ELR (cell line): ENCODE measurements at places on chromosomes 6 and 20.

- no peak for DNase-seq
Observed at GRCh38 chr6:74713941-74714340, 491.9 kb downstream of the COL12A1 start.

- no peak for DNase-seq
Observed at GRCh38 chr20:3068075-3068474, 3.3 kb upstream of the OXT start.

- no peak for DNase-seq
Observed at GRCh38 chr20:24608926-24609667, 139.7 kb downstream of the SYNDIG1 start.

DNA sequence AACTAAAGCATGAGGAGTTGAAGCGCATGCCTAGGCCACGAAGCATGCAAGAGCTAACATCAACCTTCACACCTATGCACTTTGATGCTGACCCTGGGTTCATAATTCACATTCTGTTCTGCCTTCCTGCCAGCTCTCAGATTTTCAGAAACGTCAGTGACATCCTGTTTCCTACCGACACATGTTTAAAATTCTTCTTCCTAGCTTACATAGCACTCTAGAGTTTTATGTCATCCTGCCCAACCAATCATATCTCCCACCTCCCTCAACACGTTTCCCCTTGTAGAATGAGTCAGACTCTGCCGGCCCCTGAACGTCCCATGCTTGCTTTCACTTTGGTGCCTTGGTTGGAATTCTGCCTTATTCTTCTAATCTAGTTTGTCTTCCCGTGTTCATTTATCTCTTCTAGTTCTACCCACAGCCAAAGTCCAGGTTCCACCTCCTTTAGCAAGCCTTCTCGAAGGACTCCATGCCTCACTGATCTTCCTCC lies 97.2 kb upstream of the MAP7 start:
- DNase-seq, result peak; percentile 70

- DNase-seq, result peak; percentile 38
Observed at GRCh38 chr6:41497994-41498393, 48.2 kb upstream of the FOXP4 start.

DNA sequence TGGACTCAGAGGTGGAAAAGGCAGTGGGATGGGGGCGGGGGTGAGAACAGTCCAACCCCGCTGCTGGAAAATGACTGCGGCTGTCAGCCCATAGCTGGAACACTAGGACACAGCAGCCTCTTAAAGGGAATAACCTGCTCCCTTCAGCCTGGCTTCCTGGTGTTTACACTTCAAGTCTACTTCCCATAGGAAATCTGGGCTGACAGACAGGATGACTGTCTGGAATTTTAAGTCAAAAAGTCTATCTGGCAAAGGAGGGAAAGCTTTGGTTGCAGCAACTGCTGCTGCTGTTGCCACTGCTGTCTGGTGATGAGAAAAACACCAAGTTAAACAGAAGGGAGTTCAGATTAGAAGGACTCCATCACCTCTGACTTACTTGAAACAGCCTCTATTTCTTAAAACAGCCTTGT lies 44.9 kb downstream of the TNFRSF21 start:
- DNase-seq, result no peak

DNA sequence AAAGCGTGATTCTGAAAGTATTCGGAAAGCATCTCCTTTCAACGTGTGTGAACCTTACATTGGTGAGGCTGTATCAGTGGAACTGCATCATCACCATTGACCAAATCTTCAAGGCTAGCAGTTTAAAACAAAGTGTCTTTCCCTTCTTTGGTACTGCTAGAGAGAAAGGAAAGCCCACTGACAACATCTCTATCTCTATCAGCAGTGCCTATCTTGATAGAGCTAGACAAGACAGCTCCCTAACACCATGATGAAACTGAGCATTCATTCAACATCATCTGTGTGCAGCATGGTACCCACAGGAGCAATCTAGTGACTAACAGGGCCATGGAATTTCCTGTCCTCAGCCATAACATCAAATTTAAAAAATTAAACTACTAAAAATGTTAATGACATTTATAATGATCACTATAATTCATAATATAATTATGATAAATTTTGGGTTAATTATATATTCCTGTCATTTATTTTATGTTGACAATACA lies 31.5 kb upstream of the EDN1 start:
- DNase-seq, result peak; percentile 34

- no peak for DNase-seq
Observed at GRCh38 chr6:34275128-34275804, 26.5 kb upstream of the SMIM29 start.

DNA sequence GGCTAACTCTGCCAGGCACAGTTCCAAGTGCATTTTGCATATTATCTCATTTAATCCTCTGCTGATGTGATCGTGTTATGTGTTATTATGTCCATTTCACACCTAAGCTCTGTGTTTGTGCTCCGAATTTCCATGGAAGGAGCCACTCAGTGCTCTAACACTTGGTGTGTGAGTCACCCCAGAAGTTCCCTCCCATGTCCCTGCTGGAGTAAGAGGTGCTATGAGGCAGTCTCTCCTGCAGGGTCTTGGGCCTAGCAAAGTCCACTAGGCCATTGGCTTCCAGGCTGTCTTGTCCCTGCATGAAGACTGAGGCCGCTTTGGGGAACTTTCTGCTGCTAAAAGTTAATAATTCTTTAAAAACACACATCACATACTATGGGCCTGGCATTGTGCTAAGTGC lies 405.9 kb upstream of the SULF2 start:
- no peak for DNase-seq

DNA sequence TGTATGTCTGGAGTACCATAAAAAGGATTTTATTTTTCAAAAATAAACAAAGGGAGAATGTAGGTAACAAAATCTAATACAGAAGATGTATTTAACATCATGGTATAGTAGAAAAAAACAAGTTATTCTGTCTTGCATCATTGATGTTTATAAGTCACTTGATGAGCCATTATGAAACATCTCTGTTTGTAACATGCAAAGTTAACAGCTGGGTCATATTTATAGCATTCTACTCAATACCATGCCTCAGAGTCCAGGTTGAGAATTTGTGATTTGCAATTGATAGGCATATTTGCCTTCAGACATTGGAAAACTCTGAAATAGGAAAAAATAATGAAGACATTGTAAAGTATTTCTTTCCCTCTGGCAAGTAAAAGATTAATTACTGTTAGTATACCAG lies 52.3 kb upstream of the IL20RA start:
- peak; percentile 15 for DNase-seq

GRCh38 chr6:319177-320131 lies 27.2 kb downstream of the DUSP22 start:
- no peak for DNase-seq

GRCh38 chr6:12182676-12183075 lies 107.5 kb upstream of the EDN1 start:
- DNase-seq, result peak; percentile 78

- DNase-seq, result no peak
Observed at GRCh38 chr6:20104696-20105095, 107.6 kb downstream of the MBOAT1 start.

DNA sequence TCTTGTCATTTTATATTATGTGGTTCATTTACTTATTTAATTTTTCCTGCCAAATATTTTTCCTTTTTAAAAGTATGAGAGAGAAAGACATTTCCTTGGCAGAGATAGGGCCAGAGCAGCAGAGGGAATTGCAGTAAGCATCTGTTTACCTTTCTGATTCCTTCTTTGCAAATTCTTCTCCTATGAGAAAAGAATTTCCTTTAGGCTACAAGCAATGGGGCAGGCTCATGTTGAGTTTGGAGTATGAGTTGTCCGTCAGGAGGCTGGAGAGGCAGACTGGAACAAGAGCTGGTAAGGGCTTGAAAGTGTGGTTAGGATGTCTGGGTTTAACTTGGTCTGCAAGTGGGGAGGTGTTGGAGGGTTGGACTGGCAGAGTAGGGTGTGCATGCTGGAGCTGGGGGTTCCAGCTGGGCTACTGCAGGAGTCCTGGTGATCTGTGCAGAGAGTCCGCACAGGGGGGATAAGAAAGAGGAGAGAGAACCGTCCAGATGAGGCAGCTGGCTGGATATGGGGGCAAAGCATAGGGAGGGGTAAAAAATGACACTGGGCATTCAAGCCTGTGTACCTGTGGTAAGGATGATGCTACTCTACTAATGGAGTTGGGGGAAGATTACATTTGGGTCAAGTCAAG lies 19.7 kb downstream of the TIAM2 start:
- DNase-seq, result peak; percentile 35

DNA sequence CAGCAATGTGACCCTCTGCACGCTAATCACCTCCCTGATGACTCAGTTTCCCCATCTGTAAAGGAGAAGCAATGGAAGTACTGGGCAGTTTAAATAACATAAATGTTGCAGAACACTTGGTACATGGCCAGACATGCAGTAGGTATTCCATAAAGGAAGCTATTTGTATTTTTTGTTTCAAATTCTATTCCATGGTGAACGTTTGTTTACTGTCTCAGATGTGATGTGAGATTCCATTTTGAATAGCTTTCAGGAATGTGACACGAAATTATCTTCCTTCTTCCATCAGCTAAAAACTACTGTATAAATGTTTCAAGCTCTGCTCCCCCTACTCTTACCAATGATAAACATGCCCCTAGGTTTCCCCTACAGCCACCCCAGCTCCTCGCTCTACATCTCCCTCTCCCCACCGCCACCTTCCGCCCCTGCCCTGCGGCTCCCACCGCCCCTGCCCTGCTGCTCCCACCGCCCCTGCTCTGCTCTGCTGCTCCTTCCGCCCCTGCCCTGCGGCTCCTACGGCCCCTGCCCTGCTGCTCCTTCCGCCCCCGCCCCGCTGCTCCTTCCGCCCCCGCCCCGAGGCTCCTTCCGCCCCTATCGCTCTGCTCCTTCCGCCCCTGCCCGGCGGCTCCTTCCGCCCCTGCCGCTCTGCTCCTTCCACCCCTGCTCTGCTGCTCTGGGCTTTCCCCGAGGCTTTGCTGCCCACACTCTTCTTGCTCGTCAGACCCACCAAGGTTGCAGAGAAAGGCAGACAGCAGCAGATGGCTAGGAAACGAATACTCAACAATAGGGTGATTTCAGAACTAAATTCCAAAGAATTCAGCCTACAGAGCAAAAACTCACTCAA lies 78.9 kb downstream of the THBS2 start:
- no peak for DNase-seq

GRCh38 chr6:154460306-154461071 lies 50.0 kb downstream of the CNKSR3 start:
- peak; percentile 50 for DNase-seq

DNA sequence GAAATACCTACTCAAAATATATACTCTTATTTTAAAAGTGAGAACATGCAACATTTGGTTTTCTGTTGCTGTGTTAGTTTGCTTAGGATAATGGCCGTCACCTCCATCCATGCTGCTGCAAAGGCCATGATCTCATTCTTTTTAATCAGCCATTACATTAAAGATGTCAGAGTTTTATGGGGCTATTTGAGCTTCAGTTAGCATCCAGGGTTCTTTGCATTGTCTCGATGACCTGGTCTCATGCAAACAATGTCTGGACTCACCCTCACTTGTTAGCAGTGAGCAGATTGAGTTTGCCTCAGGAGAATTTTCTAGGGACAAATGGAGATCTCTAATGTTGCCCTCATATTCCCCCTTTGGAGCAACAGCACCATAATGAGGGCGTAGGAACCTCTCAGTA lies 458.7 kb upstream of the AGPAT4 start:
- DNase-seq, result no peak

- peak; percentile 27 for DNase-seq
Observed at GRCh38 chr20:64212755-64213154, 42.8 kb upstream of the PCMTD2 start.

- DNase-seq, result peak; percentile 23
Observed at GRCh38 chr20:32763202-32764004, 1.2 kb downstream of the DNMT3B start.
